ENCODE measurements at places on chromosomes 13 and 19.

- DNase-seq = no peak
Measured at GRCh38 chr19:19475849-19476828, 39.2 kb downstream of the TSSK6 start.

DNA sequence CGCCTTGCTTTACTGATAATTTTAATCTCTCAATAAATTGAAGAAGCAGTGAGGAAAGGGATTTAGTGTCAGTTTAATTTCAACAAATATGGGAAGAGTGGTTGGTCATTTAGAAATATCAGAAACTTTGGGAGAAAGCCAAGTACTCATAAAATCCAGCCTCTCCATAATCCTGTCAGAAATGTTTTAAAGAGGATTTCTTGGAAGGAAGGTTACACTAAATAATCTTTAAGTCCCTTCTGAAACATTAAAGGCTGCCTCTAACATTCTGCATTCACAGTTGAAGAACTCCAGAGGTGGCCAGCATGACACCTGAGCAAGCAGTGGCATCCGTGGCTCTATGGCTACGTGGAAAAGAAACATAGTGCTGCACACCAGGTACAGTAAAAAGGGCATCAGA is 378.5 kb downstream of the ENOX1 start:
- DNase-seq = no peak

DNA sequence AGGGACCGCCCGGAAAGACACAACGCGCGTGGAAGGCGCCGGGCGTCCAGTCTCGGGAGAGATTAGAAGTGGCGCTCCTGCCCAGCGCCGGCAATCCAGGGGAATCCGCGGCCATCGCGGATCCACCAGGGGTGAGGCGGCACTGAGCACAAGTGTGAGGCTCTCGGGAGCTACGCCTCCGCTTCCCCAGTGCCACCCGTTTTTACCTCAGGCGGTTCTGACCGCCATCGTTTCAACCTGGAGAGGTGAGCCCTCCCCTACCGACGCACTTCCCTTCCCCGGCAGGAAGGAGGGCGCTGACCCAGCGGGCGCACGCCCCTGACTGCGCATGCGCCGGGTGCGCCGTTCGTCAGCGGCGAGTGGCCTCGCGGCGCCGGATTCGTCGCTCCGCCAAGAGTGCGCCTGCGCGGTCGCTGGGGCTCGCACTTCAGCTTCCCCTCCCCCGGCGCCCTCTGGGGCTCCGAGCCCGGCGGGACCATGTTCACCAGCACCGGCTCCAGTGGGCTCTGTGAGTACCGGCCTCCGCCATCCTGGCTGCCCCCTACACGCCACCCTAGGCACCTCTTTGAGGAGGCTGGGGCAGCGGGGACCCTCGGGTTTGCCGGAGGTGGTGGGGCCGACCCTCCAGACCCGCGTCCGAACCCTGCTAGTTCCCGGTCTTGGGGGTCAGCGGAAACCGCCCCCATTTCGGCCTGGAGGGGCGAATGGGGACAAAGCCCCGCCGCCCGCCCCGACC is at the start of gene UBAC2:
UBAC2 (plus strand) TSS at position 423 of the 736 bp plus-strand sequence; CDS start at position 478, 55 bp downstream.
- DNase-seq = peak; percentile 93

DNA sequence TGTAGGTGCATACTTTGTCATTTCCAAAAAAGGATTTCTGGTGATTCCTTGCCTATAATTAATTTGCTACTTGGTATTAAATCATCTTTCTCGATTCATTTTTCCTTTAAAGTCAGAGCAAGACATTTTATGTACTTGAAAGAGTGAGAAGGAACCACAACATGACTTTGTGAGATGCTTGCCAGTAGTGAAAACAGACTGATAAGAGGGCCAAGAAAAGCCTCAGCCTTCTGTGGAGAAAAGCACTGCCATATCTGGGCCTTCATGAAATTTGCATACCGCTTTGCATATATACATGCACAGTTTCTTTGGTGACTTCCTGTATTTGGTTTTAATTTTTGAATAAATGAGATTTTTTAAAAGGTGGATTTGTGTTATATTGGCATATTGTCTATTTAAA is 128.4 kb downstream of the CDK8 start:
- DNase-seq = no peak

- no peak for DNase-seq
Measured at GRCh38 chr13:20209948-20210347, 17.2 kb upstream of the GJB2 start.

- DNase-seq = no peak
Measured at GRCh38 chr13:80359414-80359777, 18.5 kb upstream of the SPRY2 start.

GRCh38 chr13:74024314-74024713 is 109.9 kb downstream of the KLF12 start:
- DNase-seq = no peak

DNA sequence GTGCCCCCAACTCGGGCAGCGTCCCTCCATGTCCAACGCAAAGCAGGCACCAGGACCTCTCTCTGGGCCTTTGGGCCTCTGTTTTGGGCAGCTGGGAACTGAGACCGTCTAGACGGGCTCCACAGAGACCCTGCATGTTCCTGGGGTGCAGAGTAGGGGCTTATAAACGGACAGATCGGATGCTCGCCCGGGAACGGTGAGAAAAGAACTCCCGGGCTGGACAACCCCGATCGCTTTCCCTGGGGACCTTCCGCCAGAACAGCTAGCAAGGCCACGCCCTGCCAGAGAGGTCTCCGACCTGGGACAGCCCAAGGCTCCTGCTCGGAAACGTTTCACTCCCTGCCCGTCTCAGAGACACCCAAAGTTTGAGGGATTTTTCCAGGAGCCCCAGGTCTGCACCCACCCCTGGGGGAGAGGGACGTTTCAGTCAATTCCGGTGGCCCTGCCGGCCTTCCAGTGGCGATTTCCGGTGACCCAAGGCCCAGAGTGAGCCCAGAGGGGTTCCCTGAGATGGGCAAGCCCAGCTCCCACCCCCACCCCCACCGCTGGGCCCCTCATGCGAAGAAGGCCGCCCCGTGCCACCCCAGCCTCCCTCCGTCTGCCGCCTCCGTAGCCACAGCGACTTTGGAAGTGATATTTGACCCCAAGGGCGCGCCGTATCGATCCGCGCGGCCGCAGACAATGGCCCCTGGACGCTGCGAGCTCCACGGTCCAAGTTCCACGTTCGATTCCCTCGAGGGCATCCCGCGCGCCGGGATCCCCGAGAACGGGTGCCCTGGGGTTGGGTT is 1.7 kb downstream of the NR2F6 start:
- DNase-seq = peak; percentile 72

GRCh38 chr13:109834973-109835720 is 48.8 kb upstream of the IRS2 start:
- no peak for DNase-seq

DNA sequence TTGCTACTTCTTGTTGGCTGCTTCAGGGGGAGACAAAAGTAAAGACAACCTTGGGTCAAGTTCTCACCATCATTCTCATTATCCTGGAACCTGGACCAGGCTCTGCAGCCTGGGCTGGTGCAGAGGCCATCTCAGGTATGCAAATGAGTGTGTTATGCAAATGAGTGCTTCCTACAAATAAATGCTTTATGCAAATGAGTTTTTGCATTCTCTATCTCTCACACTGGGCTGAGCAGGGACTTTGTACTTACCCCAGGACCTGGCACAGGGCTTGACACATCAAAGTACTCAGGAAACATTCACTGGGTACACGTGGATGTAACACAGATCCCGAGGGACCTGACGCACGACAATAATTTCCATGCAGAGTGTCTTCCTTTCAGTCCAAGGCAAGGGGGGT is 103.0 kb downstream of the DNAJC15 start:
- DNase-seq = no peak

DNA sequence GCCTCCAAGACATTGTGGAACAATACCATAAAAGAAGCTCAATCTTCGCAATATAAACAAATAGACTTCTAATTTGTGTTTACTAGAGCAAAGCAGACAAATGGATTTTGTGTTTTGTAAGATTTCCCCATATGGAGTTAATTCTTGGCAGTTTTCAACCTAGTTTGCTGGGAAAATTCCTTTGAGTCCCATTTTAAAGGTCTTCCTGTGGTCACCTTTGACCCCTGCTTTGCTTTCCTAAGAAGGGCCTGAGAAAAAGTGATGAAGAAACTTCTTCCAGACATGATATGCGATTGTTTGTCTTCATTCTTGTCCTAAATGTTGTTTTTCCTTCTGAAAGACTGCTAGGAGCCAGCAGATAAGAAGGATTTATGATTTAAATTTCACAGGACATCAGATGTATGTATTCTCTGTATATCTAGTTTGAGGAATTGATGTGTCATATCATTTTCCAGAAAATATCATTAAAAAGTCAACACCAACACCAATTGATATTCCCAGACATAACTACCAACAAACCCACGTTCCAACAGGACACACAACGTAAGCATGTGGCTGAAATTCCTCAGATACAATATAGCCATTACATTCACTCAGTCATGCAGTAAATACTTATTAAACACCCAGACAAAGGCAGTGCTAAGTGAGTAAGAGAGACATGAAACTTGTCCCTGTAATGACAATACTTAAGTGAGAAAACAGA is 276.4 kb downstream of the LHFPL6 start:
- DNase-seq = no peak

- DNase-seq = no peak
Measured at GRCh38 chr19:33781415-33781935, 15.2 kb upstream of the KCTD15 start.

DNA sequence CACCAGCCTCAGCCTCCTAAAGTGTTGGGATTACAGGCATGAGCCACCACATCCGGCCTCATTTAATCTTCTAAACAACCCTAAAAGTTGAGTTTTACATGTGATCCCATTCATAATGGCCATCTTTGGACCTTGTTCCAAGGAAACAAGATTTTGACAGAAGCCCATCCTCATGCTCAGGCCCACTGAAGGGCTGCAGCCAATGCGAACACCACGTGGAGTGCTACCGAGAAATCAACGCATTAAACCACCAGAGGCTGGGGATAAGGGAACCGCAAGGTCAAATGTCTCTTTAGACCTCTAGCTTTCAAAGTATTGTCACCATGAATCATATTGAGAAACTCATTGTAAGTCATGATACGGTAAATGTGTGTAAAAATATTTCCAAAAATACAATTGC is 49.4 kb upstream of the DOCK9 start:
- no peak for DNase-seq

DNA sequence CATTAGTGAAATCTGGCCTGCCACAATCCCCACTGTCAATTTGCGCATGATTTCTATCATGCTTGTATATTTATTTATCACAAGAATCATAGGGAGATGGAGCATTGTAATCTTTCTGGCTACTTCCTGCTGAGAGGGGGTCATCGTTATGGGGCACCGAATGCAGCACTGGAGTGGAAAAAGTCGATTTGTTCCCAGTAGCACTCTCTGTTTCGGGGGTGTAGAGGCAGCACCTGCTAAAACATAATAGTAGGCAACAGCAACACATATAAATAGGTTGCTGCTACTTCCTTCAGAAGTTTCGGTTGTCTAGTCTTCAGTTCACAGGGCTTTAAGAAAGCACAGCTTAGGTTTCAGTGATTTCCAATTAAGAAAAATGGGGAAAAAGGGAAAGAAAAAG is 23.4 kb upstream of the CEACAM21 start:
- no peak for DNase-seq

DNA sequence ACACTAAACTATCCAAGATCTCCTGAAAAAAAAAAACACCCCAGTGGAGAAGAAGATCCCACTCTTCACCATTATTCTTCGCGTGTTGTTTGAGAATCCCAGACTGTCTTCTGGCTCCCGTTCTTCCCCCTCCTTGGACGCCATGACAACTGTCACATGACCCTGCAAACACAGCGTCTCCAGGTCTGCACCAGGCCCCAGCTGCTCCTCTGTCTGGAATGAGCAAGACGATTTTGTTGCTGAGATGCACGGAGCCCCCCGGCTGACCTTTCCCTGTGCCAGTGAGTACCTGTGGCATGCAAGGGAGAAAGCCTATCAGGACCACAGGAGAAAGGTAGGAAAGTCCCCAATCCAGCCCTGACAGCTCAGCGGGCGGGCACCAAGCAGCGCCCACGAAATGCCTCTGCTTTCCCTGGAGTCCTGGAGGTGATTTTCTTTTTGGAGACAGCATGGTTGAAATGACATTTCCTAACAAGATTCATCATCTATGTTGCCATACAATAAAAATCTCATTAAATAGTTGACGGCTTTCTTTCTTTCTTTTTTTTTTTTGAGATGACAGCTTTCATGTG is at the start of gene CFAP97D2:
CFAP97D2 (plus strand) TSS at position 171 of the 572 bp plus-strand sequence; CDS start at position 245, 74 bp downstream.
- no peak for DNase-seq

- no peak for DNase-seq
Measured at GRCh38 chr13:44196196-44196751, 177.3 kb upstream of the SERP2 start.

DNA sequence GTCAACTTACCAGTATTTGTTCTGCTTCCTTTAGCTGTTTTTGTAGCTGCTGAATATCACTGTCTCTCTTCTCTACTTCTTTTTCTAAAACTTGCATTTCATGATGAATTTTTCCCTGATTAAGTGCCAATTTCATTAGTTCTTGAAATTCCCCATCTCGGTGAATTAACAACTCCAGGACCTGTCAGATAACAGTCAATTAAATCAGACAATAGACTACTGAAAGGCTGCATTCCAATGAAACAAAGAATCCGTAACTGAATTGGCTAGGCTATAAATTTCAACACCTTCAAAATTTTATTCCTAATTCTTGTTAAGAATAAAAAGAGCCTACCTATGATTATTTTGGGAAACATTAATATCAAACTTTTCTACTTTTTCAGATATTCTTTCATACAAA is 8.6 kb downstream of the MED4 start:
- no peak for DNase-seq

DNA sequence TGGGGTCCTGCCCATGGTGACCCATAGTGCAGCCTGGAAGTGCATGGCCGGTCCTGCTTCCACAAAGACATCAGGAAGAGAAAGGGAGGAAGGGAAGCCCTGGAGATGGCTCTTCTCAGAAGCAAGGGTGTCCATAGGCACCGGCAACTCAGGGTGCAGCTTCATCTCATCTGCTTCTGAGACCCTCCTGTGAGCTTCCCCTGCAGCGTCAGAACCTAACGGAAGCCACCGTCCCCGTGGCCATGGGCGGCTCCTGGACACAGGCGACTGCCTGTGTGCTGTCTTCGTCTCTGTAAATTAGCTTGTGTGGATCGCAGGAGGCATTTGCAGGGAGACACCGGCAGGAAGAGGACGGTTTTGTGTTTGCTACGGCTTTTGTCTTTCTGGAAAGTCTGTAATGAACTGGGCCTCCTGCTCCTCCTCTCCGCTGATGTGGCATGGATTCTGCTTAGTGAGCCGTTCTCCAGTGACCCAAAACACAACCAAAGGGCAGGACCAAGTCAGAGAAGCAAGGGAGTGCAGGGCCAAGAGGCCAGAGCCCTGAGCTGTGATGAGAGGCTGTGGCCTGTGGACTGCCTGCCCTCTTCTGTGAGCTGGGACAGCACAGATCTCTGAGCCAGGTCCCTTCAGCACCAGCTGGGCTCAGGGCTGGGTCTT is 2.5 kb downstream of the ATP4B start:
- peak; percentile 28 for DNase-seq

GRCh38 chr13:52975969-52976368 is 52.6 kb upstream of the OLFM4 start:
- DNase-seq = no peak

DNA sequence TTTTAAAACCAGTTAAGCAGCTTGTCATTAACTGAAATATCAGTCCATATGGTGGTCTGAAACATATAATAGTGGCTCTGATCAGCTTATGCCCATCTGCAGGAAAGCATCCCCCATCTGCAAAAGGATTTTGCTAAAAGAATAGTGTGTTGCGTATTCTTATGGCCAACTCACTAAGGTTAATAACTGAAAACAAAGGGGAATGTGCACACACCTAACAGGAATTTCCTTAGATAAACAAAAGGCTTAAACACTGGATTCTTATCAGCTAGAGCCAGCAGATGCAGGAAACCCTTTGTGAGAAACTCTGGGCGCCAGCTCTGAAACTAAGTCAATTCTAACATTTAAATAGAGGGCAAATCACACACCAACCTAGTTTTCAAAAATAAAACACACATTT is 22.1 kb downstream of the VPS36 start:
- DNase-seq = no peak

- no peak for DNase-seq
Measured at GRCh38 chr13:38283346-38283745, 66.3 kb upstream of the UFM1 start.
